ENCODE measurements at places on chromosomes 3 and 15.
A peak's percentile ranks its signal among the peaks of the same experiment; 100 is the strongest.

GRCh38 chr3:41297750-41298149, 98.4 kb downstream of the CTNNB1 start:
- no peak for DNase-seq

DNA sequence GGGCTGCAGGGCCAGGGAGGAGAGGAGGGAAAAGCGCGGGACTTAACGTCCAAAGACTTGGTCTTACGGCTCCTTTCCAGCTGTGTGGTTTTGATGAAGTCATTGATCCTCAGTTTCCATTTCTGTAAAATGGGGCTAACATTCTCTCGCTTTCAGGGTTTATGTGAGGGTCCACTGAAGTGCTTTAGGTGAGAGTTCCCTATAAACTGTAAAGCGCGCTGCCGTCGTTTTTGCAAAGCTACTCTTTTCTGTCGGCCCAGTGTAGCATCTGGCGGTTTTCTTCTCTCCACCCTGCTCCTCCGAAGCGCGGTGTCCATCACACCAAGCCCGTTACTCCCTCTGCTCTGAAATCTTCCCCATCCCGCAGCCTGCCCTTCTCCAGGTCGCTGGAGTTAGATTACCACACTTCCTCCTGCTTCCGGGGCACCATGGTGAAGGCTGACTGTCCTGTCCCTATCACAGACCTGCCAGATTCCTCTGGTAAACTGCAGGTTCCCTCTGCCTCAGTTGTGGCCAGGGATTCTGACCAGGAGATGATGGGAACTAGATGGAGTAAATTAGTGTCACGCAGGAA, 702 bp upstream of the DNAJC17 start:
- DNase-seq = no peak

- peak; percentile 68 for DNase-seq
Observed at GRCh38 chr3:197327701-197328100, 29.3 kb upstream of the DLG1 start.

DNA sequence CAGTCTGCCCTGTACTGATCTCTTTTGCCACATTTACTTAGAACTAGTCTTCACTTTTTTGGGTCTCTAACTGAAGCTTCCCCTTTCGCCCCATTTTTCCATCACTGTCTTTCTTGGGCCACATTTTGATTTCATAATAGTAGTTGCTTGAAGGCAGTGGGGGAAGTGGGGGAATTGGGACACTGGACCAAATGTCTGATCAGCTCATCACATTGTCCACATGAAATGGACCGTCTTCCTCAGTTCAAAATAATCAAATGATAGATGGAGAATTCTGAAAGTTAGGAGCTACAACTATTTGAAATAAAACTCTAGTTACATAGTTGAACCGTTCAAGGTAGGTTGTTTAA, 747 bp downstream of the PDCD6IP start:
- DNase-seq = no peak

DNA sequence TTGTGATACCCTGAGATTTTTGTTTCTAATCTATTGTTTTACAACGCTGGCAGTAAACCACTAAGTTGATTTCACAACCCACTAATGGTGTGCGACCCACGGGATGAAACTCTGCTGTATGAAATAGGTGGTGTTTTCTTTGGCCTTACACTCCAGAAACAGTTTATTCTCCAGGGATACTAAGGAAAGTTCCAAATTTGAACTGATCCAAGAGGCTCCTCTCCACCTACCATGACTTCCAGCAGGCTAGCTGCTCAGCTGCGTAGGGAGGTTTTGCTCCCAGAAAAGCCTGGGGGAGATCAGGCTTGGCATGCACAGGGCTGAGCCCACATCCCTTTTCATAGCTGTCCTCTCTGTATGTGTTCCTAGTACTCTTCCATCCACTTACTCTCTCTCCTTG, 71.5 kb downstream of the FAM174B start:
- no peak for DNase-seq

GRCh38 chr3:115648559-115648958, 25.2 kb downstream of the GAP43 start:
- no peak for DNase-seq

GRCh38 chr15:91099616-91099994, 452 bp upstream of the SV2B start:
- peak; percentile 28 for DNase-seq

DNA sequence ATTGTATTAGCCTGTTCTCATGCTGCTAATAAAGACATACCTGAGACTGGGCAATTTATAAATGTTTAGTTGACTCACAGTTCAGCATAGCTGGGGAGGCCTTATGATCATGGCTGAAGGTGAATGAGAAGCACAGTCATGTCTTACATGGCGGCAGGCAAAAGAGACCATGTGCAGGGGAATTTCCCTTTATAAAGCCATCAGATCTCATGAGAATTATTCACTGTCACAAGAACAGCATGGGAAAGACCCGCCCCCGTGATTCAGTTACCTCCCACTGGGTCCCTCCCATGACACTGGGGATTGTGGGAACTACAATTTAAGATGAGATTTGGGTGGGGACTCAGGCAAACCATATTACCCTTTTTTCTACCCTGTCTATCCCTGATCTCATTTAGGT, 51.5 kb upstream of the MYZAP start:
- no peak for DNase-seq

DNA sequence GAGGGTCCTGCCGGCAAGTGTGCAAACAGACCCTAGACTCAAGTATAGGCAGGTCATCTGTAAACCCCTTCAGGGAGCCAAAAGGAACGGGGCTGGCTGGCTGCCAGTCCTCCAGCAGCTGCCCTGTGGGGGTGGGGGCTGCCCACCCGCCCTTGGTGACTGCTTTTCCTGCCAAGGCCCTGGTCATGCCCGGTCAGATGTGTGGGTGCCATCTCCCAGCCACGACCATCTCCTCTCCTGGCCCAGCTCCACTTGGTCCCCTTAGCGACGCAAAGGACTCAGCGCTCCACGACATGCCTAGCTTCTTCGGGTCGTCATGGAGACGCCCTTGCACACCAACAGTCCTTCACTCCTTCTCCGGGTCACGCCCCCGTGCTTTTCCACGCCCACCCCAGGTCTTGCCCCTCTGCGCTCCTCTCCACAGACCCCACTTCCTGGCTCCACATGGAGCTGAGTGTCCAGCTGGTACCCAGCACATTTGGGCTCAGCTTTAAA, 2.4 kb downstream of the MUC4 start:
- no peak for DNase-seq
